Iris pigment epithelial cell (primary cell): ENCODE measurements at places on chromosomes 3 and 15.

DNA sequence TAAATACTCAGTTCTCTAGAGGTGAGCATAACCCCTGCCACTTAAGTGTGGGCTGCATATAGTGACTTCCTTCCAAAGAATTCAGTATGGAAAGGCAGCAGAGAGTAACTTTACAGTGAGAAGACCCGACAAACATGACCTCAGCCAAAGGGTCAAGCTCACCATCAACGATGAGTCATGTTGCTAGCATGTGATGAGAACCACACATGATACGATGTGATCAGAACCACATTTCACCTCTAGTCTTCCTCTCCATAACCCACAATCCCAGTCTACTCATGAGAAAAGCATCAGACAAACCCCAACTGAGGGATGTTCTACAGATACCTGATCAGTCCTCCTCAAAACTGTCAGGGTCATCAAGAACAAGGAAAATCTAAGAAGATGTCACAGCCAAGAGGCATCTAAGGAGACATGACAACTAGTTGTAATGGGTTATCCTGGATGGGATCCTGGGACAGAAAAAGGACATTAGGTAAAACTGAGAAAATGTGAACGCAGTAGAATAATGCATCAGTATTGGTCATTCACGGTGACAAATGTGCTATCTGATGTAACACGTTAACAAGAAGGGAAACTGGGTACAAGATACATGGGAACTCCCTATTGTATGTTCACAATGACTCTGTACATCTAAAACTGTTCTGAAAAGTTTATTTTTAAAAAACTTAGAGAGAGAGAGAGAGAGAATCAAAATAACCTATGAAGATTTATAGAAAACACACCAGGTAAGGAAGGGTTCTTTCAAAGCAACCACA, 28.3 kb downstream of the SEC61A1 start:
- peak; percentile 94 for DNase-seq

GRCh38 chr3:47847260-47847659, 44.3 kb downstream of the DHX30 start:
- DNase-seq = no peak

DNA sequence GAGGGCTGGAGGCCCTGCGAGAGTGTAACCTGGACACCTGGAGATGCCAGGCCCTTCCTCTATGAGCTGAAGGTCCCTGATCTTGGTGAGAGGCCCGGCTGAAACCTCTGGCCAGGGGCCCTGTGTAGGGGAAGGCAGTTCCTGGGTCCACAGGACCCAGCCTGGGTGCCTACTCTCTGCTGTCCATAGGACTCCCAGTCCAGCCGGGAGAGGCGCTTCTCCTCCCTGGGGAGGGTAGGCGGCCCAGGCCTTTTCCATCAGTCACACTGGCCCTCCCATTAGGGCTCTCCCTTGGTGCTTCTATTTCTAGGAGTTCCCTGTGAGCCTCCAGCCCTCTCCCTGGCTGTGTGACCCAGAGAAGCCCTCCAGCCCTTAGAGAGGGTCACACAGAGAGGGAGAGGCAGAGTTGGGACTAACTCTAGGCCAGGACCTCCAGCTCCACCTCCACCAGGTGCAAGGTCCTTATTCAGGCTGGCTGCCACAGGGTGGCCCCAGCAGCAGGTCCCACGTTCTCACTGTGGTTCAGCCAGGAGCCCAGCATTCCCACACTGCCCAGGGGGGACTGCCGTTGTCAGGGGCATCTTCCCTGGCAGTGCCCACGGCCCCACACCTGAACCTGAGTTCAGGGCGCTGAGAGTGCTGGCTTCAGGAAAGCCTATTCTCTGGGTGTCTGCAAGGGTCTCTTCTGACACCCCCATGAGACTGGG, 146.8 kb downstream of the SMAD6 start:
- no peak for DNase-seq

GRCh38 chr3:18544146-18544545, 119.0 kb upstream of the SATB1 start:
- DNase-seq = no peak

GRCh38 chr15:48365575-48365974, 34.3 kb downstream of the DUT start:
- no peak for DNase-seq

GRCh38 chr3:126541628-126542339, 16.9 kb downstream of the C3orf22 start:
- DNase-seq = no peak

DNA sequence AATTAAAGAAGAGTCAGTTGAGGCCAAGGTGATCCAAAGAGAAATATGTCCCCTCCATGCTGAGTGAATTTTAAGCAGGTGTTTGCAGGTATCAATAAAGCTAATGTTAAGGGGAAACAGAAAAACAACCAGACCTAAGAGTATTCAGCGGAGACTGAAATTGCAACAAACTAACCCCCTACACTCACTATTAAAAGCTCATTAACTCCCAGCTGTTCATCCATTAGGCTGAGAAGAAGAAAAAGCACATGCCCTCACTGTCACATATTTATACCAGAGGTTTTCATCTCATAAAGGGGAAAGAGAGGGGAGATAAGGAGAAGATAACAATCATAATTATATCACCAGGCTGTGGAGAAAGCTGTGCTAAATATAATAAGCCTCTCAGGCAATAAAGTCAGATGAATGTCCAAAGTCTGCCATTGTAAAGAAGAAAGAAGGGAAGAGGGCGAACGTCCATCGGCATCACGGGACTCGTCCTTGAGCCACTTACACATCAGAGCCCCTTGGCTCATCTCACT, 145.2 kb downstream of the TAFA4 start:
- DNase-seq = no peak

GRCh38 chr3:126529585-126530170, 5.7 kb downstream of the CHST13 start:
- no peak for DNase-seq

DNA sequence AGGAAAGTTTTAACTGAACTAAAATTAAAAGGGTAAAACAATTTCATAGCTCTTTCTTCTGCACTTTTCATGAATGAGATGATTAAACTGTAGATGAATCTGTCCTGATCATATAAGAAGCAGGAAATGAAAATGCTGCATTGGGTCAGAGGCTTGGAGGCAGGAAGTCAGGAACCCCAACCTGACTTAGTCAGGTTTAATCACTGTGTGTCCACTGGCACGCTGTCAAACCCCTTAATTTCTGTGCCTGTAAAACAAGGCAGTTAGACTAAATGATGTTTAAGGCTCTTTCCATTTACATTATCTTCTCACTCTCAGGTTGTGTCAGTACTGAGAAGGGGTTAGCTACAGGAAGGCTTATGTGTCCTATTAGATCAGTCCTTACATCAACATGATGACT, 193.3 kb upstream of the TTC14 start:
- peak; percentile 69 for DNase-seq

- no peak for DNase-seq
These were observed 53.7 kb upstream of the KY start for GRCh38 chr3:134704556-134704955.

DNA sequence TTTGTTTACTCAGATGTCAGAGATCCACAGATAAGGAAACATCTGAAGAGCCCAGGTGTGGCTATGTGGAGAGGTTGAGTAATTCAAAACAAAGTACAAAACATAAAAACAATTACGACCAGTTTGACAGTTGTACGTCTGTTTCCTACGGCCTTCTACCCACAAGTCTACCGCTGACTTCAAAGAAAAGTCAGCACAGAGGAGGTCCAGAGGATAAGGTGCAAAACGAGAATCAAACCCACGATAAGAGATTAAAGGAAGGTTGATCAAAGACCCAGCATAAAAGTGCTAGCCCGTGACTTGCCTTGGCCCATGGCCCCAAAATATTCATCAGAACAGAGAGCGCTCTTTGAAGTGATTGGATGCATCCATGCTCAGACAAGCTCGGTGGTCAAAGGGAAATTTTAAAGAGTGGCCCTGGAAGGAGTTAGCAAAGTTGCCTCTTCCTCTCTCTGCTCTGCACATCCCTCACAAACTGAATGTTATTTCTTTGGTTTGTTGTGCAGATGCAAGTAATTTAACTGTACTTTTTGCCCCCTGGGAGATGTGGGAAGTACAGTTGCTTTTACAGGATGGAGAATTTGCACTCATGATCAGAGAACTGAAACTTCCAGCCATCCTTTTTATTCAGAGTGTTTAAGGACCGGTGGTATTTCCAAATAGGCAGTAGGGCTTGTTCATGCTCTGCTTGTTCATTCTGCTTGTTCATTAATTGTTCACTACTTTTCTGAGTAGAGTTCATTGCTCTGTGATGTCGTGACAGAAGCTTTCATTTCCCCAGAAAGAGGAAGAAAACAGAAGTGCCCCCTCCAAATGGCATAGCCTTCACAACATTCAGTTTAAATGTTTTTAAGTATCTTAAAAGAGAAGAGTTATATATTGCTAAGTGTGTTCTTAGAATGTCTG, 31.1 kb downstream of the MME start:
- DNase-seq = no peak

GRCh38 chr15:66574596-66574950, 8.8 kb upstream of the LCTL start:
- DNase-seq = no peak

GRCh38 chr3:171516765-171517164, 56.6 kb upstream of the TNIK start:
- no peak for DNase-seq

GRCh38 chr3:120659285-120659684, 22.8 kb downstream of the HGD start:
- no peak for DNase-seq

DNA sequence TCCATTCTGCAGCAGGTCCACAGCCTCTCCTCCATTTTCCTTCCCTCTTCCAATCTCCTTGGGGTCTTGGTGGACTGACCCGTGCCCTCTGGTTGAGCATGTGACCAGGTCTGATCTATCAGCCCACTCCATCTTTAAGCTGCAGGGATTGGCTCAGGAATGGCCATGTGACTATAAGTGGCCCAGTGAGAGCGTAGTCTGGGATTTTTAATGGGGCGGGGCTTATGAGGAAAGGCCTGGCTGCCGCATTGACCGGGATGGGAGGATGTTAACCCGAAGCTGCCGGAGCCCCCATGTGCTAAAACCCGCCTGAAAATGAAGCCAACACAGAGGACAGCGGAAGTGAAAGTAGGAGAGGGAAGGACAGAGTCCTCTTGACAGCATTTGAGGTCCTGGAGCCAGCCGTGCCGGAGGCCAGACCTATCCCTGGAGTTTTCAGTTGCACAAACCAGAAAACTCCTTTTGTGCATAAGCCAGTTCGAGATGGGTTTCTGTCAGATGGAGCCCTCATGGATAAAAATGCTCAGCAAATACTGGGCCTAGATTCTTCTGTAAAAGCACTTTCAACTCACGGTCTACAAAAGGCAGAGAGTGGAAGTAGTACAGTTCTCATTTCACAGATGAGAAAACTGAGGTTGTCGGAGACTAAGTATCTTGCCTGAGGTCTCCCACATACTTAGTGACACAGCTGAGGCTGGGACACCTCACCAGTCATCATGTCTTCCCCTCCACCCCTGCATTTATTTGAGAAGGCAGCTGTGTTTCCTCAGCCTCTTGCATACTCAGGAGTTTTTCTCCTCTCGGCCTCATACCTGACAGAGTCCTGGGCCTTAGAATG, 61.9 kb downstream of the ATP2B2 start:
- DNase-seq = no peak

DNA sequence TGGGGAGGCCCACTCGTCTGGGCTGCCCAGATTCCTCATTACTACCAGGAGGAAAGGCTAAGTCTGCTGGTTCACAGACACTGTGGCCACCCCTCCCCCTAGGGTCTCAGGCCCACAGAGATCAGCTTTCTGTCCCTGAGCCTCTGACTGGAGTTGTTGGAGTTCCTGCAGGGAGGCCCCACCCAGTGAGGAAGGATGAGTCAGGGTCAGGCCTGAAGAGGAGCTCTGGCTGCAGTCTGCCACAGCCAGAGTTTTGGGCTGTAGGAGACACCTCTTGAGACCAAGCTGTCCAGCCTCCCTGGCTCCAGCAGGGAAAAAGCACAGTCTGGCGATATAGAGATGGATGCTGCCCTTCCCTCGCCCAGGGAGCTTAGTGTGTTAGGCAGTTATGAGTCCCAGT, 720.9 kb upstream of the SEMA6D start:
- DNase-seq = no peak

- peak; percentile 39 for DNase-seq
These were observed 54.0 kb downstream of the KCNAB1 start for GRCh38 chr3:156174229-156174847.

DNA sequence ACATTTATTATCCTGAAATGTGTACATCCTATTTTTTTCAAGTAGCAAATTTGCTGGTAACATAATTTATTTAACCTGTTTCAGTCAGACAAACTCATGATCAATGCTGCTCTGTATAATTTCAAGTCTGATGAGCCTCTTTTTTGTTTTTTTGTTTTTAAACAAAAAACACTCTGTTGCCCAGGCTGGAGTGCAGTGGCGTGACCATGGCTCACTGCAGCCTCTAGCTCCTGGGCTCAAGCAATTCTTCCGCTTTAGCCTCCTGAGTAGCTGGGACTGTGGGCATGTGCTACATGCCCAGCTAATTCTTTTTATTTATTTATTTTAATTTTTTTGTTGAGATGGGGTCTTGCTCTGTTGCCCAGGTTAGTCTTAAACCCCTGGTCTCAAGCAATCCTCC, 40.1 kb upstream of the CAPN3 start:
- no peak for DNase-seq

GRCh38 chr15:40046721-40047414, 7.9 kb upstream of the SRP14 start:
- peak; percentile 87 for DNase-seq

DNA sequence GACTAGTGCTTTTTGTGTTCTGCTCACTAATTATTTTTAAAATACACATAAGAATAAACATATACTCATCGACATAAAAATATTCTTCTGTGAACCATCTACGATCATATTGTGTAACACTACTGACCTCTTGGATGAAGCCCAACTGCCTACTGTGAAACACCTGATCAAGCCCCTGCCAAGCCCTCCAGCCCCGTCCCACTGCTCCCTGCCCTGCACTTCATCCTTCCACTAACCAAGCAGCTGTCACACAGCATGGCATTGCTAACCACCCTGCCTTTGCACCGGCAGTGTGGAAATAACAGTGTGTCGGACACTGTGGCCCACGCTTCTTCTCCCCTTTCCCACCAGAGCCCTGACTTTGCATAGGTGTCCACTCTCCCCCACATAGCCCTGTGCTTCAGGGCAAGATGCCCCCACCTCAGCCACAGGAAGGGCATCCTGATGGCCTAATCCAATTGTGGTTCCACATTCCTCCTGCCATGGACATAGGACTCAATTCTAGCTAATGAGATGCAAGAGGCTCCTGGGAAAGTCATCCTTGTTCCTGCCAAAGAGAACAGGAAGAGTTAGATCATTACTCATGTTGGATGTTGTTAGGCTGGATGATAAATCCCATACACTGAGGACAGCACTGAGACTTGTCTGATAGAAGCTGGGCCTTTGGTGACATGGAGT, 35.0 kb upstream of the ARID3B start:
- DNase-seq = peak; percentile 18

GRCh38 chr15:85474700-85475316, 94.4 kb downstream of the AKAP13 start:
- DNase-seq = no peak

GRCh38 chr3:177429771-177430170, 232.5 kb upstream of the TBL1XR1 start:
- DNase-seq = no peak

GRCh38 chr3:53936347-53936746, 44.7 kb upstream of the SELENOK start:
- DNase-seq = no peak

GRCh38 chr15:62391641-62392262, 226.7 kb upstream of the C2CD4B start:
- peak; percentile 57 for DNase-seq
